ENCODE measurements at places on chromosomes 7 and 10. TPM values are rescaled to one million over a fixed set of nuclear protein-coding genes. Genes with fewer than 3 reads are reported as not detected.

DNA sequence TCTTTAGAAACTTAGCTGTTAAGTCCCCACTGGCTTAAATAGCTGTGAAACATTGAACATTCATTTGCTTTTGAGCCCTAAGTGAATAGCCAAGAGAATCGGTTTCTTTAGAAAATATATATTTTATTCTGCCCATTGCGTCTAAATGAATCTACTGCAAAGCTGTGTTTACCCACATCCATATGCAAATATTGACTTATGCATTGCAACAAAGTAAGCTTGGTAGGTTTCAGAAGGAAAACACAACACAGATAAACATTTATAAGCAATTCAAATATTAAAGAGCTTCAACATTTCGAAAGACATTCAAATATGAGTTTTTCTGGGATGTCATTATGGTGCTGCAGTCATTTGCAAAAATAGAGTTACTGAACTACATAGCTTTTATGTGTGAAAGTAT, 257.3 kb downstream of the SH2D4B start:
- no peaks in the 10 kb centered on the region for H3K4me1 ChIP-seq
- H3K27ac ChIP-seq = no peak overlapping the region
- 0 out of 2 replicates have a peak, but pooled peaks cover 8% of the 10 kb centered on the region for H3K27me3 ChIP-seq
- no peak for DNase-seq
- H3K36me3 ChIP-seq = no peaks in the 10 kb centered on the region

GRCh38 chr7:74094224-74095101, 10.9 kb downstream of the LIMK1 start:
- H3K4me1 ChIP-seq = peaks cover 38% of the 10 kb centered on the region
- H3K27ac ChIP-seq = peak overlapping the region; percentile 78
- H3K27me3 ChIP-seq = no peaks in the 10 kb centered on the region

DNA sequence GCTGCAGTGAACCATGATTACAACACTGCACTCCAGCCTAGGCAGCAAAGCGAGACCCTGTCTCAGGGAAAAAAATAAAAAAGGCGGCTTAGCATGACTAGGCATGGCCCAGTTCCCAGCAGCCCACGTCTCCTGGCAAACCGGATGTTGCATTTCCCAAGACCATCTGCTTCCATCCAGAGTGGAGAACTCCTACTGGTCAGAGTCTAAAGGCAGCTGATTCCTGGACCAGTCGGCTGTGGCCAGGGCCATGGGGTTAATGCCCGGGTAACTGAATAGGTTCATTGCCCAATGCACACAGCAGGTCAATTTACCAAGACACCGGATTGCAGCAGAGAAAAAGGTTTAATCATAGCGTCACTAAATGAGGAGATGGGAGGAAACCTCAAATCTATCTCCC, 133.1 kb downstream of the MYL10 start:
- no peaks in the 10 kb centered on the region for H3K4me1 ChIP-seq
- no peak for DNase-seq
- no peak overlapping the region for H3K27ac ChIP-seq
- no peaks in the 10 kb centered on the region for H3K36me3 ChIP-seq
- no peak overlapping the region for H3K4me3 ChIP-seq

Gene VIM
- 14.8 TPM for total RNA-seq

Gene P4HA1
- 25.5 TPM for total RNA-seq

Measured in PC-9 (cell line).